ENCODE measurements at places on chromosomes 2 and 18.

DNA sequence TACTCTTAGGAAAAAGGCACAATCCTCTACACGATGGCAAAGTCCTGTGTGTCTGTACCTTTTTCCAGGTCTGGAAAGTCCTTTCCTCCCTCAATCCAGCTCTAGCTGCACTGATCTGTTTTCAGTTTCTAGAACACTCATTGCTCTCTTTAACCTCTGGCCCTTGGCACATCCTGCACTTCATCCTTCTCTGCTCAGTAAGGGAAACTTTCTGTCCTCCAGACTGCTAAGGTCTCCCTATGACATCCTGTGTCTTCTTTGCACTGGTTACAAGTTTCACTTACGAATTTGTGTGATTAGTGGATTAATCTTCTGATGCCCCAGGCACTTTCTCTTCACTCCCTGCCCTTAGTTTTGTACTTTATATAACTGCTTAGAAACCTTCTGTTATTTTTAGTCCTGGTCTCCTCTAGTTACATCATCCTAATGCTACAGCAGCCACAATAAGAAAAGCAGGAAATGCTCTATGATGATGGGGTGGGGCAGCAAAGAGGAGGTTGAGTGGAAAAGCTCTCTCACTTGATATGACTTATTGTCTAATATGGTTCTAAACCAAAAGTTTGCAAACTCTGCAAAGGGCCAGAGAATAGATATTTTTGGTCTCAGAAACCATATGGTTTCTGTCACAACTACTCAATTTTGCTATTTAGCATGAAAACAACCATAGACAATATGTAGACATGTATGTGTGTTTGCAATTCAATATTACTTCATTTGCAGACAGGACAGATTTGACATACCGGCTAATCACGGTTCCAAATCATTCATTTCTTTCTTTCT lies 568.2 kb downstream of the THSD7B start:
- peak; percentile 21 for DNase-seq

GRCh38 chr2:36027616-36028015 lies 328.0 kb upstream of the CRIM1 start:
- DNase-seq, result no peak

GRCh38 chr2:220473611-220474010 lies 846.2 kb downstream of the SLC4A3 start:
- DNase-seq, result no peak

GRCh38 chr2:43358410-43359201 lies 132.2 kb upstream of the ZFP36L2 start:
- DNase-seq, result no peak

- DNase-seq, result no peak
Measured at GRCh38 chr2:85772841-85773491, 19.2 kb downstream of the ATOH8 start.

DNA sequence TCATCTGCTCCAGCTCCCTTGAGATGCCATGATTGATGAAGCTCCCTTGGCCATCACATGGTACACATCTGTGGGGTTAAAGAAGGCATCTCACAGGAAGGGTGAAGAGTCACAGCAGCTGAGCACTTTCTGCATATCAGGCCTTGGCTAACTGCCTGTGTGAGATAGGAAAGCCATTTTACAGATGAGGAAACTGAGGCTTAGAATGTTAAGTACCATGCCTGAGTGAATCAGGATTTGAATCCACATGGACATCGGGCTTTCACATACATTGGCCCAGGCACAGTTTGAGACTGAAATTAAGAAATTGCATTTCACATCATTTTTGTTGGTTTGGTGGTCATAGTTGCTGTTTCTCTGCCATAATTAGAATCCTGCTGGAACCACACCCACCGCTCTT lies 126.8 kb downstream of the BCL2L11 start:
- DNase-seq, result no peak

DNA sequence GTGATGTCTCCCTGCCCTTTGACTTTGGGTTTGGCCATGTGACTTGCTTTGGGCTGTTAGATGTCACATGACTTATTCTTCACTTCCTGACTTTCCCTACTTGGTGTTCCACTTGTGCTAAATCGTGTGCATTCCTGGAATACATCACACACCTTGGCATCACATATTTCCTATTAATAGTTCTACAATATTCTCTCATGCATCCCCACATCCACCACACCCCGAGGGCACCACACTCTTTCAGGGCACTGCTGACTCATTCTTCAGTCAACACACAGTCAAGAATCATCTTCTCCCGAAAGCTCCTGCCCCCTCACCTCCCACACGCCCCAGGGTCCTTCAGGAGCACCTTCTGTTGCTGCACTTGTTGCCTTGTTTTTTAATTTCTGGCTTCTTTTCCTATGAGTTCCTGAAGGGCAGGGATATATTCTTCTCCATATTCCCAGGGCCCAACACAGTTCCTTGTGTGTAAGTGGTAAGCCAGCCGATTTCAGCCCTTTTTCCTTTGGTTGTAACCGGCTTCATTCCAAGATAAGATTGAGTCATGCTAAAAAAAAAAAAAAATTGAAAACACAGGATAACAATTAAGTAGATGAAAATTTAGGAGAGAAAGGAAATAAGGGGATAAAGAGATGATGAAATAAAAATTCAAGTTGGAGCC lies 341.4 kb downstream of the SLC4A3 start:
- no peak for DNase-seq

DNA sequence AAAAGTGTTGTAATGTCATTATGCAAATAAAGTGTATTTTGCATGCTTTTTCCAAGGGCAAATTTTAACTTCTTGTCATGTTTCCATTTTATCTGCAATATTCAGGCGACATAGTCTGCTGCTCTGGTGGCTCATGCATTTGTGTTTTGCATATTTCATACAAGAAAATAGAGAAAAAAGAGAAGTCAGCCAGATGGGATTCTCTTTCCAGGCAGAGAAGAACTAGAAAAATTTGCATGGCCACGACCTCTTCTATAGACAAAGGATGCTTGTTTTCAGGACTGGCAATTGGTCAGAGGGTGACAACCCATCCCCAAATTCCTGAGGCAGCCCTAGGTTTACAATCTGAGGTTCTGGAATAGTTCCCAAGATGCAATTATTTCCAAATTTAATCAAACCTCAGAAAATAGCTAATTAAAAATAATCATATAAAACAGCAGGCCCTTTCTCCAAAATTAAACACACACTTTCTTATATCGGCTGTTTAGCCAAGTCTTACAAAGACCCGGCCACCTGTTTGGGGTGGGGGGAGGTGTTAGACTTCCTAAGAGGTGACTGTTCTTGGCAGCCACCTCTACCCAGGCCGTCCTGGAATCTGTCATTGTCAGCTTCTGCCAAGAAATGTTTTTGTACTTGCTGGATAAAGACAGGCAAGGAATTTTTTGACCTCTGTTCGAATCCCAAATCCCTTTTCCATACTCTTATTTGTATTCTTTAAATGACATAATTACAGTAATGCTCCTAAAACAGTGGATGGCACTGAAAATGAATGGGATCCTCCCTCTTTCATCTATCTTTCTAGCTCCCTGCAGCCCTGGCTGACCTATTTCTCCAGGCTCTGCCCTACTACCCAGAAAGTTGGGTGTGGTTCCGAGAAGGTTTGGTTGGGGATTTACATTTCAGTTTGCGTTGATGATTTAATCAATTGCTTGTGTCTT lies 20.8 kb upstream of the SOS1 start:
- DNase-seq, result no peak

- no peak for DNase-seq
Measured at GRCh38 chr2:212667751-212668316, 129.2 kb upstream of the ERBB4 start.

- DNase-seq, result no peak
Measured at GRCh38 chr2:16155766-16156165, 215.4 kb downstream of the MYCN start.
